Lower leg skin (tissue), 4 donors: ENCODE measurements at places on chromosomes 3 and 15. TPM values are rescaled to one million over a fixed set of nuclear protein-coding genes. Genes with fewer than 3 reads are reported as not detected.
A peak's percentile ranks its signal among the peaks of the same experiment; 100 is the strongest.

PLSCR2 gene
- total RNA-seq = not detected

IL12A gene
- not detected for total RNA-seq

HGD gene
- total RNA-seq = not detected

MITF gene
- 15.3 TPM for total RNA-seq

CCR2 gene
- 1.3 TPM for total RNA-seq

VIPR1 gene
- 70.2 TPM for total RNA-seq

SLC12A1 gene
- total RNA-seq = not detected

SGO1 gene
- 2.2 TPM for total RNA-seq

LEKR1 gene
- 0.39 TPM for total RNA-seq

CTXND1 gene
- 0.29 TPM for total RNA-seq

DNA sequence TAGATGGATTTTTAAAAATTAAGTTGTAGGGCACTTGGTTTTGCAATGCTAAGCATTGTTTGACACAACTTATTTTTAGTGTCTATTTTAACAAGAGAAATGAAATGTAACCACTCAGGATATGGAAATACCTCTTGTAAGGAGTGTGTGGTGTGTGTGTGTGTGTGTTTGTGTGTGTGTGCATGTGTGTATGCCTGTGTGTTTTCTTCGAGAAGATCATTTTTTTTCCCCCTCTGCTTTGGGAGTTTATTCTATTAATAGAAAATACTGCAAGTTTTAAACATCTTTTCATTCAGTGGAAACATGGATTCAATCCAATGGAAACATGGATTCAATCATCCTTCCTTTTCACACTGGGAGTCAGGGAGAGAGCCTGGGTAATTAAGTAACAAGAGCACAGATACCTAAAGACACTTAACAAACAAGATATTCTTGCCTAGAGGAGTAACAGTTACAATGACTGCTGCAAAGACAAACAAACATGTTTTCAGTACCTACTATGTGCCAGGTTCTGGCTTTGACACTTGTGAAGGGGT lies 567.2 kb upstream of the TBL1XR1 start:
- no peak for DNase-seq

DNA sequence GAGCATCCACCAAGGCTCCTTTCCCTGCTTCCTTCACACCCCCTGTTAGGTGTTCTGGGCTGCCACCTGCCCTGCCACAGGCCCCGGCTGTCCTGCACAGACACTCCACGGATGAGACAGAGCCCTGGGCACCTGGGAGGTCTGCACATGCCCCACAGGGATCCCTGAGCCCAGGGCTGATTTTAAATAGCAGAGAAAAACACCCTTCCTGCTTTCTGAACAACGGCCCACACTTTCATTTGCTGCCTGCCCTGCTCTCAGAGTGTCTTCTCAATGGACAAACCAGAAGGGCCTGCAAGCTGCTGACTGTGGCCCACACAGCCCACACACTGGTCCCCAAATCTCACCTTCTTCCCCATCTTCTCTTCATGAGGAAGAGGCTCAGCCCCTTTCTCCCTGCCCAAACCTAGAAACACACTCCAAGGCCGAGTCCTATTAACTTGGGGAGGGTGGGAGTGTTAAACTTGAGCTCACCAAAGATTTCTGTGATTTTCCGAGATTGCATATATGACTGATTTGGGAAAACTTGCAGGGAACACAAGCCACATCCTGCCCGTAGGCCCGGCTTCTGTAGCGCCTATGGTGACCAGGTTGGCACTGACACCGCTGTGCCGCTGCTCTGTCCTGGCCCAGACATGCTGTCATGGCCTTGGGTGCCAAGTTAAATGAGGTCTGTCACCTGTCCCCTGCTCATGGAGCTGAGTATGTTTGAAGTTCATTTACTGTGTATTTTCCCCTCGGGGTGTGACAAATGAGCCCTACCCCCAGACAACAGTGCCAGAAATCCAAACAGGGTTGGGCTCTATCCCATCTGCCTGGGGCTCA lies 47.2 kb upstream of the KLF13 start:
- DNase-seq = peak; percentile 82

DNA sequence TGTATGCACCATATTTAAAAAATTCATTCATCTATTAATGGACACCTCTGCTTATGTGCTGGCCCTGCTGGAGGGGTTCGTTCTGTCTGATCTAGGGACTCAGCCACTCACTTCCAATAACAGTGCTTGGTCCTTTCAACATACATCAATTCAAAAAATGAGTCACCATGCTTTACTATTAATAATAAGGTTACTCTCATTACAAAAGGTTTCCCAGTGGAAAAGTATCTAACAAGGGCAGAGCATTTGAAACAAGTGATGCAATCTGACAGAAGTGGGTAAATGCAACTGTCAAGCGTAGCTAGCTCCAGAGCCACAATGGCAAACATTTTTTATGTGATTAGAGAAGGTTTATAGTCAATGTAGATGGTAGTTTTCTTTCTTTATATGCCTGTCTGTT lies 67.9 kb upstream of the TNIK start:
- no peak for DNase-seq

DNA sequence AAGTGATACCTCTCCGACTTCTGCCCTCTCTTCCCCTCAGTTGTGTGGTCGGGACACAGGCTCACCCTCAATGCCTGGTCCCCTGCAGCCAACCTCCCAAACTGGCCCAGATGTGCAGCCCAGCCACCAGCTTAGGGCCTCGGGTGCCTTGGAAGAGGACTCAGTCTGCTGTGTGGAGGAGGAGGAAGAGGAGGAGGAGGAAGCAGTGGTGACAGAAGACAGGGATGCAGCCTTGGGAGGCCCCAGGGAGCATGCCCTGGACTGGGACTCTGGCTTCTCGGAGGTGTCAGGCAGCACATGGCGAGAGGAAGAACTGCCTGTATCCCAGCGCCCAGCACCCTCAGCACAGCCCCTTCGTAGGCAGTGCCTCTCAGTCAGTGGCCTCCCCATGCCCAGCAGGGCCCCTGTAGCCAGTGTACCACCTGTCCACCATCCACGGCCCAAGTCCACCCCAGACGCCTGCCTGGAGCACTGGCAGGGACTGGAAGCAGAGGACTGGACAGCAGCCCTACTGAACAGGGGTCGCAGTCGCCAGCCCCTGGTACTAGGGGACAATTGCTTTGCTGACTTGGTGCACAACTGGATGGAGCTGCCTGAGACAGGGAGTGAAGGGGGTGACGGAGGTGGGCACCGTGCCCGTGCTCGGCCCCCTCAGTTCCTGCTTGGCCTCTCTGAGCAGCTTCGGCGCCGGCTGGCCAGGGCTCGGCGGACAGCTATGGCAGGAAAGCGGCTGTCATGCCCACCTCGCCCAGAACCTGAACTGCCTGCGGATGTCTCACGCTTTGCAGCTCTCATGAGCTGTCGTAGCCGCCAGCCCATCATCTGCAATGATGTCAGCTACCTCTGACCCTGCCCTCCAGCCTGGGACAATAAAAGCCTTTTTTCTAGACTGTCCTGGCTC lies 1.3 kb downstream of the INKA1 start:
- no peak for DNase-seq

DNA sequence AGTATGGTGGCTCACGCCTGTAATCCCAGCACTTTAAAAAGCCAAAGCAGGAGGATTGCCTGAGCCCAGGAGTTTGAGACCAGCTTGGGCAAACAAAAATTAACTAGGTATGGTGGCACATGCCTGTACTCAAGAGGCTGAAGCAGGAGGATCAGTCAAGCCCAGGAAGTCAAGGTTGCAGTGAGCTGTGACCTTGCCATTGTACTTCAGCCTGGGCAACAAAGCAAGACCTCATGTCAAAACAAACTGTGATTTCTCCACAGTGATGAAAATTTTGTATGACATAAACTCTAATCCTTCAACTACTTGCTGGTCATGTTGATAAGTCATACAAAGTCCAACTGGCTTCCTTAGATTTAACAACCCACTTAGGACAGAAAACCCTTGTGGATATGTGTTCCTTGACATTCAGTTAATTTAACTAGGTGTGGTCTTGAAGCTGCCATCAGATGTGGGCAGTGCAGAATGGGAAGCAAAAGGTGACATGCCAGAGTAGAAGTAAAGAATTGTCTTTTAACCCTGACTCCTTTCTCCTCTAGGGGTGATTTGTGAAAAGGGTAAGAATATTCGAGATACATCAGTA lies 263.3 kb downstream of the PTPRG start:
- DNase-seq = no peak

DNA sequence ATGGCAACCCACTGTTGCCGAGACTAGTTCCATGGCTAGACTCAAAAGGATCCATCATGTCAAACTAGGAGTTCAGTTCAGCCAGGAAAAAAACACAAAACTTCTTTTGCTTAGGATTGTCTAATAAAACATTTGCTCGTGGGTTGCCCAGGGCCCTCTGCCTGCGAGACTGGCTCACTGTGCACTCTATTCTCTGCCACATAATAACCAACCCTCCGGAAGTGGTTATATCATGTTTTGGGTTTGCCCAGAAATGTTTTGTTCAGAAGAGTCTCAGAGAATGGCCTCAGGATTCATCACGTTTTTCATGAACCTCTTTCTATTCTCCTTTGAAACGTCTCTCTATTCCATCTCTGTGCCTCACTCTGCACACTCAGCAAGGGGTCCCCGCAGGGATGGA lies 216.1 kb downstream of the SV2B start:
- no peak for DNase-seq

- DNase-seq = no peak
Observed at GRCh38 chr3:121943431-121943830, 49.2 kb downstream of the SLC15A2 start.

- no peak for DNase-seq
Observed at GRCh38 chr15:89946681-89947299, 34.0 kb upstream of the ARPIN start.

GRCh38 chr15:64695561-64695992 lies 79.8 kb downstream of the RBPMS2 start:
- DNase-seq = no peak

GRCh38 chr3:6733699-6734394 lies 127.1 kb upstream of the GRM7 start:
- no peak for DNase-seq

- no peak for DNase-seq
Observed at GRCh38 chr3:133644768-133645167, 17.0 kb downstream of the TOPBP1 start.

GRCh38 chr3:171184372-171184771 lies 157.9 kb upstream of the SLC2A2 start:
- no peak for DNase-seq

- DNase-seq = no peak
Observed at GRCh38 chr3:194910414-194910984, 224.8 kb downstream of the FAM43A start.

GRCh38 chr3:25473246-25473645 lies 45.2 kb downstream of the RARB start:
- no peak for DNase-seq

DNA sequence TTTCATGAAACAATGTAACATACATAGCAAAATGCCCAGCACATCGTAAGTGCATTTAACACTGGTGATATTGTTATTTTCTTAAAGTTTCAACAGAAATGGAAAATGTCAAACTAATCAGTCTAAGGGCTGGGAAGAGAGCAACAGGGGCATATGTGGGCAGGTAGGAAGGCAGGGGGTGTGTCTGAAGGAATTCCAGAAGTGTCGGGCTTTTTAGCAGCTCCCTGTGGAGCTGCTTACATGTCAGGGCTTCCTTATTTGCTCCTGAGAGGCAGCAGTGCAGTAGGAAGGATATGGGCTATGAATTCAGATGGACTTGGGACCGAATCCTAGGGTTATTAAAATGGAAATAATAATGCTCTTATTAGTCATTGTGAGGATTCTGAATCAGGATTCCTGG lies 311.6 kb downstream of the CLSTN2 start:
- no peak for DNase-seq

GRCh38 chr3:195153130-195153529 lies 117.8 kb downstream of the XXYLT1 start:
- no peak for DNase-seq

DNA sequence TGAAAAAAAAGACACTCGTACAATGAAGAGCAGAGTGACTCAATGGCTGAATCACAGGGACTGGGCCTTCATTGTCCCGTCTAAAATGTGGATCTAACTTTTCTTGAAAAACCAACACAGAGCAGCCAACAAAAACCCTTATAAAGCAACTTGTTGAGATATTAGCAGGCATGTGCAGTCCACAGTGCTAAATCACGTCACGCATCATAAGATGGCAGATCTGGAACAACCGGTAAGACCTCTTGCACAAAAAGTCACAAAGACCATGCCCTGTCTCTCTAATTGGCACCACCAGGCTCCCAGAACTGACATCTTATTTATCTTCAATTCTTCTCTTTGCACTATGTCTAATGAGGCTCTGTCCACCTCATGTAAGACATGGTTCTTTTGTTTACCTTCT lies 177.0 kb downstream of the MAGI1 start:
- DNase-seq = no peak

GRCh38 chr15:73677146-73677607 lies 7.0 kb upstream of the CD276 start:
- DNase-seq = peak; percentile 87

DNA sequence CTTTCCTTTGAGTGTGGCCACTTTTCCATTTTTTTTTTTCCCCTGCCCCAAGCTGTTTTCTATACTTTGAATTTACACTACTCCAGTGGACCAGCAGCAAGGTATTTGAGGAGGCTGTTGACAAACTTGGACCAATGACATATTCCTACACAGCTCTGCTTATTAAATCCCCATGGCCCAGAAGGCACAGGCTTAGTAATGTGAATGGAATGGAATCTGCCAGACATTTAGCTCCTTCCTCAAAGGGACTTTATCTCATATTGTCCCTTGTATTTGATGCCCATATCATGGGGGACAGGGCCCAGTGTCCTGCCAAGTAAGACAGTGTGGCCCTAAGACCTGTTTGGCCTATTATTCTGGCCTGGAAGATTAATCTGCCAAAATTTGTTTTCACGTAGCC lies 107.5 kb downstream of the CHCHD6 start:
- DNase-seq = no peak

DNA sequence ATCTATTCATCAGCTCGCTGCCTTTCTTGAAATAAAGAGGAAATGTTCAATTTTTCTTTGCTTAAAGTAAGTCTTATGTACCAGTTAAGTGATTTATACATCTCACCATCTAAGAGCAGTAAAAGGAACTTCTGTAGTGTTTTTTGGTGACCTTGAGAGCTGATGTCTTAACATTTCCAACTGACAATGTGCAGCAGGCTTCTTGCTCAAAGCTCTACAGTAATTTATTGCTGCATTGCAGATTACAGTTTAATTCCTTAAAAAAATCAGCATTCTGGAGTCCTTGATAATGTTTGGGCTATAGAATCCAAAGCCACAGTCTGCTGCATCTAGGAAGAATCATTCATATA lies 61.6 kb downstream of the DIPK2A start:
- DNase-seq = no peak

GRCh38 chr3:169479314-169479939 lies 184.1 kb downstream of the MECOM start:
- DNase-seq = no peak

DNA sequence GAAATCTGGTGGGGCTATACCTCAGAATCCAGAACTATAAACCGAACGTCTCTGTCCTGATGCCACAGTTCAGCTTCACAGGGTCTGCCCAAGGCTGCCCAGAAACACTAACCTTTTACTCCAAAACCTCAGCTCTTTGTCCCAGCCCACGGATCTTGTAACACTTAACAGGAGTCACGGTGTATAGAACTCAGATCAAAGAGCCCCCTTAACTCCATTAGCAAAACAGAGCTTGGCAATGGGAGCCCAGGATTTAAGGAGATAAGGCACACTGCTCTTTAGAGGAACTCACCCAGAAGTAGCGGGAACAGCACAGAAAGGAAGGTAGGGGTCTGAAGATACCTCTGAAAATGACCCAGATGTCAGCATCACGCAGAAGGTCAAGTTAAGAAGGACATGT lies 68.8 kb upstream of the SOX14 start:
- no peak for DNase-seq
